Stimulated activated CD4-positive, alpha-beta T cell treated with anti-CD3 and anti-CD28 coated beads, Interleukin-15, amount 100 ng/mL, for 24 hours (primary cell): ENCODE measurements at places on chromosomes 4 and X.

DNA sequence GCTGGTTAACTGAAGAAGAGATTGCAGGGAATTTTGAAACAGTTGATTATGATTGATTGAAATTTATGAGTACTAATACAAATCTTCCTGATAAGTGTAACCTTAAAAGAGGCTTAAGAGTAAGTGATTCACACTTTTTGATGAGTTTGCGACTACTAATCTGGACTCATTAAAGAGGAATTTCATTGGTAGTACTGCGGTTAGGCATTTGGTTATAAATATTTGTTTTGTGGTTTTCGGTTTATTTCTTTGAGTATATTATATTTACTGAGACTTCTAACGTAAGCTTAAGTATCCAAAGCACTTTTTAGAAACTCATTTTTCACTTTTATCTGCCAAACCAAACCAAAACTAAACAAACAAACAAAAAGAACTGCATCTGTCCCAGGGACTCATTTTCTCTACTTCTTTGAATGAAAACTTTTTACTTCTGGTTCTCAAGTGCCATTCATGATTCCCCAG, 20.7 kb downstream of the SLIT2 start:
- DNase-seq = no peak

DNA sequence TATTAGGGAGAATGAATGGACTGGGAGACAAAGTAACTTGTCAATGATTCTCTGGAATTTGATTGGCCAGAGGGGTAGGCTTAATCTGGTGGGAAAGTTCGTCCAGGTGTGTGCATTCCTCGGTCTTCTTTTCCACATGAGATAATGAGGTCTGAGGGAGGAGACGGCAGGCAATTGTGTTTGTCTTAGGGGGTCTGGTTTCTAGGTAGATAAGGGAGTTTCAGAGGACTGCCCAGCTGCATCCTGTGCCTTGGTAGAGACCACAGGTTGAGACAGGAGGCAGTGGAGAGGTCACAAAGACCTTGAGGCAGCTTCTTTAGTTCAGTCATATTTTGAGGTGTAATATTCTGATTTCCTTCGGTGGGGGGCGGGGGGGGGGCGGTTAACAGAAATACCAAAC, 4.3 kb downstream of the MGST2 start:
- no peak for DNase-seq

GRCh38 chrX:51461053-51462044, 35.0 kb downstream of the NUDT11 start:
- DNase-seq = peak; percentile 2

DNA sequence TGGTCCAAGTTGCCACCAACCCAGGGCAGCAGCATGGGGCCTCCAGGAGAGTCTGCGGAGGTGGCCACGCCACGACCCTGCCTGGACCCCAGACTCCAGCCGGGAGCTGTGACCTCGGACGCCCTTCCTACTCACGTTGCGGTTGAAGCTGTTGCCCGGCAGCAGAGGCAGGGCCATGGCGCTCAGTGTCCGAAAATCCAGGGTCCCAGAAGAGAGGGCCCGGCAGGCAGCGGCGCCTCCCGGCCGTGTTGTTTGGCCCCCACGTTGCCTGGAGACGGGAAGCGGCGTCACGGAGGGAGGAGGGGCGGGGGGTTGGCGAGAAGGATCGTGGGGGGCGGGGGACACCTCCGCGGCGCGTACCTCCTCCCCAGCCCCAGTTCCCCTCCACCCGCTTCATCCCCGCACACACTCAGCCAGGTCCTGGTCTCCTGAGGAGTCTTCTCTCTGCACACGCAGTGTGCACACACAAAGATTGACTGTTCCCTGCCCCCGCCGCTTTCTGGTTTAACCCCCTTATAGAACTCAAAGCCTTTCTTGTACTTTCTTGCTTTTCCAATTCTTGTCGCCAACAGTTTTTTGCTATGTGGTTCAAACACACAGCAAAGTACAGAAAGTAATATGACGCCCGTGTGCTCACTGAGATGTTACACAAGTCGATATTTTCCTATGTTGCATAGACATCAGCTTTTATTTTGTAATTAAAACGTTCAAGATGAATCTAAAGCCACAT, at the start of gene EFHC2:
Gene EFHC2 (minus strand): TSS at position 261 of the 730 bp plus-strand sequence. CDS start 84 bp downstream, at position 177.
- peak; percentile 51 for DNase-seq

DNA sequence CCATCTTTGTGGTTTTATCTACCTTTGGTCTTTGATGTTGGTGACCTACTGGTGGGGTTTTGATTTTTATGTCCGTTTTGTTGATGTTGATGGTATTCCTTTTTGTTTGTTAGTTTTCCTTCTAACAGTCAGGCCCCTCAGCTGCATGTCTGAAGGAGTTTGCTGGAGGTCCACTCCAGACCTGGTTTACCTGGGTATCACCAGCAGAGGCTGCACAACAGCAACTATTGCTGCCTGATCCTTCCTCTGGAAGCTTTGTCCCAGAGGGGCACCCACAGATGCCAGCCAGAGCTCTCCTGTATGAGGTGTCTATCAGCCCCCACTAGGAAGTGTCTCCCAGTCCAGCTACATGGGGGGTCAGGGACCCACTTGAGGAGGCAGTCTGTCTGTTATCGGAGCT, 199.3 kb upstream of the WDFY3 start:
- no peak for DNase-seq

DNA sequence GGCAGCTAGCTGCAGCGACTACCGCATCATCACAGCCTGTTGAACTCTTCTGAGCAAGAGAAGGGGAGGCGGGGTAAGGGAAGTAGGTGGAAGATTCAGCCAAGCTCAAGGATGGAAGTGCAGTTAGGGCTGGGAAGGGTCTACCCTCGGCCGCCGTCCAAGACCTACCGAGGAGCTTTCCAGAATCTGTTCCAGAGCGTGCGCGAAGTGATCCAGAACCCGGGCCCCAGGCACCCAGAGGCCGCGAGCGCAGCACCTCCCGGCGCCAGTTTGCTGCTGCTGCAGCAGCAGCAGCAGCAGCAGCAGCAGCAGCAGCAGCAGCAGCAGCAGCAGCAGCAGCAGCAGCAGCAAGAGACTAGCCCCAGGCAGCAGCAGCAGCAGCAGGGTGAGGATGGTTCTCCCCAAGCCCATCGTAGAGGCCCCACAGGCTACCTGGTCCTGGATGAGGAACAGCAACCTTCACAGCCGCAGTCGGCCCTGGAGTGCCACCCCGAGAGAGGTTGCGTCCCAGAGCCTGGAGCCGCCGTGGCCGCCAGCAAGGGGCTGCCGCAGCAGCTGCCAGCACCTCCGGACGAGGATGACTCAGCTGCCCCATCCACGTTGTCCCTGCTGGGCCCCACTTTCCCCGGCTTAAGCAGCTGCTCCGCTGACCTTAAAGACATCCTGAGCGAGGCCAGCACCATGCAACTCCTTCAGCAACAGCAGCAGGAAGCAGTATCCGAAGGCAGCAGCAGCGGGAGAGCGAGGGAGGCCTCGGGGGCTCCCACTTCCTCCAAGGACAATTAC, 1.4 kb downstream of the AR start:
- peak; percentile 15 for DNase-seq

GRCh38 chrX:108223585-108223984, 132.0 kb downstream of the ATG4A start:
- no peak for DNase-seq

DNA sequence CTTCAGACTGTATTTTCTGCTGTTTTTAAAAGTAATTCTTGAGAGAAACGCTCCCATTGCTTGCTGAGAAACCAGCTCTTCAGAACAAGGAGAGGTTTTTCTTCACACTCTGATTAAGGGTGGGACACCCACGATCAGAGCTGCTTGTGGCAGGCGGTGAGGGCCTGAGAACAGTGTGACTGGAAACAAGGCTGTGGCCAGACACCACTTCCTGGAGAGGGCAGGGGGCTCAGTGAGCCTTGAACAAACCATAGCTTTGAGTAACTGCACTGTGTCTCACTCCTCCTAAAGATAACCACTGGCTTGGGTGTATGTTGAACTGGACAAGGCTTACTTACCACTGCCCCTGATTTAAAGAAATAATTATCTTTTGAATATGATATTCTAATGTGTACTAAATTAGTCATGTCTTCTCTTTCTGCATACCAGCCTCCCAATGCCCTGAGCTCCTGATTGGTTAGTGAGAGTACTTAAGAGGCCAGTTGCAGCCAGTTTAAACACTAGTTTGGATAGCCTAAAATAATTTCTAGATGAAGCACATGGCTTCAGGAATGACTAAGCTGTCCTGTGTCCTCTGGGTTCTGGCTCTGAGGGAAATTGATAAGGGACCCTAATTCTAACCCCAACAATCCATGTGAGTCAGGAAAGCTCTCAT, 3.7 kb upstream of the GPR82 start:
- DNase-seq = peak; percentile 46

DNA sequence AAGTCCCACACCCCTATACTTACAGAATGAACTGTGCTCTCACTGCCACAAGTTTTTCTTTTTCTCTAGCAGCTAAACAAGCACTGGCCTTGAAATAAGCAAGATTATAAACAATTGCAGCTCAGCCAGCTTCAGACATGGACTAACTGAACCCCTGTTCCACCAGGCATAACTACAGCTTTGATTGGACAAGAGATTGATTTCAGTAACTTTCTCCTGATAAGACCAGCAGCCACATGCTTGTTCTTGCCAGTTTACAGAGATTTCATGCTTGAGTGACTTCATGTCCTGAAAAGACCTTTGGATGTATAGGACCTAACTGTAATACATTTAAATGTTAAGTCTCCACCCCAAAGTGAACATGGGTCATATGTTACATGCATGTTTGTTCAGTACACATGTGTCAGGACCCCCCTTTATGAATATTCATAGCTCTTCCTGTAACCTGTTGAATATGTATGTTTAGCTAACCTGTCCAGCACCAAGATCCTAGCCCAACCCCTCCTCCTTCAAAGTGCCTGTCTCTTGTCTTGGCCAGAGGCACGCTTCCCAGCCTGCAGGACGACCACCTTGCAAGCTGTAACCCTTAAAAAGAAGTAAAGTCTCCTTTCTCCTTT, 27.9 kb downstream of the ZNF275 start:
- DNase-seq = no peak

GRCh38 chr4:140811429-140811828, 55.2 kb upstream of the TBC1D9 start:
- no peak for DNase-seq

DNA sequence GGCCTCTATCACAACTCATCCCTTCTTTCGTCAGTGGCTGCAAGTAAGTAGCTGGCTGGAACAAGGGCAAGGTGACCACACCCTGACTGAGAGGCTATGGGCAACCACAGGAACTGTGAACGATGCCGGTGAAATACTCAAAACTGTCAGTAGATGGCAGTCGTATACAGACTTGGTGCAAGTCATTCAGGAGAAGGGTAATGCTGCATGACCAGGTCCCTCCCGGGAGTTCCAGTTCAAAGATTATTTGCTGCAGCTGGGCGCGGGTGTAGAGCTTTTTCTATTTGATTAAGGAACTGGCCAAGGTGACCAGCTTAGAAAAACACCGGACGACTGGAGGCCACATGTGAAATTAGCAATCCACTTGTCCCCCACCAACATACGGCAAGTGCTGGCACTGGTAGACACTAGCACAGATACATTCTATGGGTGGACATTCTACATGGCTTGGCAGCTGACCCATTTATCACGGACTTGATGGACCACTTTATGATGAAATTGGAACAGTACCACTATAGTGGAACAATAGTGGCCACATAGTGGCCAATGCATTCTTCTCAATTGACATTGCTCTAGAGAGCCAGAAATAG, 726.6 kb downstream of the TRAM1L1 start:
- DNase-seq = peak; percentile 35

GRCh38 chrX:67953658-67954057, 409.8 kb downstream of the AR start:
- no peak for DNase-seq

GRCh38 chr4:5965225-5965624, 53.0 kb downstream of the C4orf50 start:
- DNase-seq = no peak

DNA sequence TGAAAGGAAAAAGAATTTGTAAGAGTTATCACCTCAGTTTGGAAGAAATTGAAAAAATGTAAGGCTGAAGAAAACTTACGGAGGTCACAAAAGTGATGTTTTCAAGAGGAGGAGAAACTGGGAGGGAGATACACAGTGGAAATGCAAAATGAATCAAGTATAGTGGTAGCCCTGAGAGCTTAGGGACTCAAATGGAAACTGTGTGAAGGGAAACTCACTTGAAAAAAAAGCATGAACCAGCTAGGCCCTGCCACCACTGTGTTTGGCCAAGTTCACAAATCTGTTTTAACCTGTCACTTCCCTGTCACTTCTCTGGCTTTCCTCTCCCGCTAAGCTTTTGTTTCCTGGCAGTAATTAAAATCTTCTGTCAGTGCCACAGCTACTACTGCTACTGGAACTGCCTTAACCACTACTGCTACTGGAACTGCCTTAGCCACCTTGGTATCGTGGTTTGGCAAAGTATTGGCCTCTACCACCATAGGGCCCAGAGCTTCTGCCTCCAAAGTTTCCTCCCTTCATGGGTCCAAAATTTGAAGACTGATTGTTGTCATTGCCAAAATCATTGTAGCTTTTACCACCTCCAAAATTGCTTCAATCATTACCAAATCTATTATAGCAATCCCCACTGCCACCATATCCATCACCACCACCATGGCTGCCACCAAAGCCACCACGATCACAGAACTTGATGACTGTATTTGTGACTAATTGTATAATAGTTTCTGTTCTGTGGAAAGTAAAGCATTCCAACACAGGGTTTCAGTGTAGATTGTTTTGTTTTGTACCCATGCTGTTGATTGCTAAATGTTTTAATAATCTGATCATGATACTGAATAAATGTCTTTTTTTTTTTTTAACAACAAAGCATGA, 41.5 kb downstream of the SMARCA5 start:
- DNase-seq = peak; percentile 32

- no peak for DNase-seq
These were observed 83.4 kb upstream of the BMP2K start for GRCh38 chr4:78692822-78693170.

- no peak for DNase-seq
These were observed 1006.3 kb upstream of the AGA start for GRCh38 chr4:178448372-178449035.

- no peak for DNase-seq
These were observed 64.2 kb downstream of the SPINK2 start for GRCh38 chr4:56757261-56757746.

DNA sequence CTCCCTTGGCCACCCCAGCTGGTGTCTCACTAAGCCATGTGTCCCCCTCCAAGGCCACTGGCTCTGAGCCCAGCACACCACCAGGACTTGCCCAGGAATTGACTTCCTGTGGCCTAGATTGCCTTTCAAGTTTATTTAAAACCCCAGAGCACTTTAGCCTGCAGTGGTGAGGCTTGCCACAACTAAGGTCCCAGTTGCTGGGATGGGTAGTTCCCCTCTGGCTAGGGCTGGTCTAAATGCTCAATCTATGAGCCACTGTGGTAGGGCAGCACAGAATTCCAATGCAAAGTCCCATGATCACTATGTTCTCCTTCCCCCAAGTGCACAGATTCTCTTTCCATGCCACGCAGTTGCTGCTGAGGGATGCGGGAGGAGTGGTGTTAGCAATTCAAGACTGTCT, 61.1 kb upstream of the HCCS start:
- no peak for DNase-seq

DNA sequence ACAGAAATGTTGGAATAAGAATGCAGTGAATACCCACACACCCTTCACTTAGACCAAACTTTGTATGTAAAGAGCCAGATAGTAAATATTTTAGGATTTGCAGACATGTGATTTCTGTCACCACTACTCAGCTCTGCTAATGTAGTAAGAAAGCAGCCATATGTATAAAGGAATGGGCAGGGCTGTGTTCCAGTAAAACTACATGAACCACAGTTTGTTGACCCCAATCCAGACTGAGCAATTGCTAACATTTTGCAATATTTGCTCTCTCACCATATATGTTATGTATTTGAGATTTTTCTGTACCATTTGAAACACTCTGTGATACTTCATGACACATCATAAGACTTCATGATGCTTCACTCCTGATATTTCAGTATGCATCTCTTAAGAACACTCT, 32.0 kb upstream of the TBC1D1 start:
- DNase-seq = no peak

- DNase-seq = no peak
These were observed 30.1 kb downstream of the NEUROG2 start for GRCh38 chr4:112485930-112486329.
